Natural killer cell treated with Interleukin-12 subunit alpha and Interleukin-12 subunit beta and Interleukin-15 and Interleukin-18, amount 100 ng/mL, for 72 hours (primary cell): ENCODE measurements at places on chromosomes 6 and 20. TPM values are rescaled to one million over a fixed set of nuclear protein-coding genes. Genes with fewer than 3 reads are reported as not detected.

IER3 gene
- total RNA-seq: 346 TPM

GRCh38 chr6:170040906-170041305 is 250.0 kb downstream of the DLL1 start:
- no peak overlapping the region for H3K4me3 ChIP-seq
- no peaks in the 10 kb centered on the region for H3K36me3 ChIP-seq
- H3K4me1 ChIP-seq: no peaks in the 10 kb centered on the region
- no peak overlapping the region for H3K27ac ChIP-seq
- DNase-seq: no peak

DNA sequence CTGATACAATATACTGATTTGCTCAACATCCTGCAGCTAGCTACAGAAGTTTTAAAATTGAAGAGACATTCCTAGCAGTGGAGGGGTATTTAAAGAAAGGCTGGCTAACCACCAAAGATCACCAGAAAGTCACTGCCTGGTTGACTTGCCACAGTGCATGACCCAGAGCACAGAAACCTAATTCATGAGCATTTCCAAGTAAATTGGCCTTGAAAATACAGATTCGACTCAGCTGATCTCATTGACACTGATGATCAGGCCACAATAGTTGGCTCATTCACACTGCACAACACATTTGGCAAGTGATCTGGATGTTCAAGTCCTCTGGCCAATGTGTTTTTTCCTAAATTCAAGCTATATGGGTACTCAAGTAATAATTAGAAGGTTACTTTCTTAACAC is 13.3 kb upstream of the TDRD6 start:
- H3K4me3 ChIP-seq: no peak overlapping the region
- H3K4me1 ChIP-seq: no peaks in the 10 kb centered on the region
- no peaks in the 10 kb centered on the region for H3K36me3 ChIP-seq
- no peak for DNase-seq
- H3K27ac ChIP-seq: no peak overlapping the region
- peaks cover 2% of the 10 kb centered on the region for H3K27me3 ChIP-seq

GRCh38 chr6:89859744-89860143 is 30.1 kb downstream of the CASP8AP2 start:
- H3K27ac ChIP-seq: peak overlapping the region; percentile 23
- H3K27me3 ChIP-seq: no peaks in the 10 kb centered on the region
- H3K36me3 ChIP-seq: peaks cover 36% of the 10 kb centered on the region
- DNase-seq: no peak
- no peak overlapping the region for H3K4me3 ChIP-seq
- peaks cover 18% of the 10 kb centered on the region for H3K4me1 ChIP-seq

DNA sequence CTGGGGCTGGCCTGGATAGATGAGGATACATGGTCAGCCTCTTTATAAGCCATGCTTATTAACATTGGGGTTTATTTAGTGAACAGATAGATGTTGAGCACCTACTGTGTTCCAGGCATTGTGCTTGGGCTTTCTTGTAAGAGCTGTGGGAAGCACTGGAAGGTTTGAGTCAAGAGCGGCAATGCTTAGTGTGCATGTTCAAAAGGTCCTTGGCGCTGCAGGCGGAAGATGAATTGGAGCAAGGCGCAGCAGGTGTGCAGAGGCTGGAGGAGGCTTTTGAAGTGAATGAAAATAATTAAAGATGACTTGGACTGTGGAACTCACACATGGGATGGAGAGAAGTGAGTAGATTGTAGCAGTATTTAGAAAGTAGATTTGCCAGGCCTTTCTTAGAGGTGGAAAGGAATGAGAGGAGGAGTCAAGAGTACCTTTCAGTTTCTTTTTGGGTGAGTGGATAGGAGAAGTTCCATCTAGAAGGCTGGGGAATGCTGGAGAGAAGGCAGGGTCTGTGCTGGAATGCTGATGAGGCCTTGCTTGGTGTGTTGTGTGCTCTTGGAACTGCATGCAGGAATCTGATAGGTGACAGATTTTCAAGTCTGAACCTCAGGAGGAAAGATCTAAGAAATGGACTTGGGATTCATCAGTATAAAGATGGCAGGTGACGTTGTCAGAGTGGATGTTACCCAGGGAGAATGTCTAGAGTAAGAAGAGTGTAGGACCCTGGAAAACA is 26.4 kb downstream of the SNX9 start:
- H3K36me3 ChIP-seq: peaks cover 14% of the 10 kb centered on the region
- H3K27me3 ChIP-seq: peaks cover 12% of the 10 kb centered on the region
- H3K4me1 ChIP-seq: peaks cover 17% of the 10 kb centered on the region
- DNase-seq: no peak

- no peaks in the 10 kb centered on the region for H3K4me1 ChIP-seq
- H3K36me3 ChIP-seq: no peaks in the 10 kb centered on the region
- H3K27ac ChIP-seq: no peak overlapping the region
- DNase-seq: no peak
These were observed 52.1 kb upstream of the BEND6 start for GRCh38 chr6:56902641-56903464.

- DNase-seq: no peak
- no peaks in the 10 kb centered on the region for H3K4me1 ChIP-seq
- no peak overlapping the region for H3K27ac ChIP-seq
- H3K36me3 ChIP-seq: peaks cover 20% of the 10 kb centered on the region
- H3K4me3 ChIP-seq: no peak overlapping the region
These were observed 18.7 kb downstream of the ASF1A start for GRCh38 chr6:118912646-118913045.

GRCh38 chr6:143732536-143732935 is 54.8 kb downstream of the PHACTR2 start:
- peak overlapping the region; percentile 17 for H3K27ac ChIP-seq
- peaks cover 27% of the 10 kb centered on the region for H3K4me1 ChIP-seq
- H3K36me3 ChIP-seq: no peaks in the 10 kb centered on the region
- peak overlapping the region; percentile 4 for H3K4me3 ChIP-seq

DNA sequence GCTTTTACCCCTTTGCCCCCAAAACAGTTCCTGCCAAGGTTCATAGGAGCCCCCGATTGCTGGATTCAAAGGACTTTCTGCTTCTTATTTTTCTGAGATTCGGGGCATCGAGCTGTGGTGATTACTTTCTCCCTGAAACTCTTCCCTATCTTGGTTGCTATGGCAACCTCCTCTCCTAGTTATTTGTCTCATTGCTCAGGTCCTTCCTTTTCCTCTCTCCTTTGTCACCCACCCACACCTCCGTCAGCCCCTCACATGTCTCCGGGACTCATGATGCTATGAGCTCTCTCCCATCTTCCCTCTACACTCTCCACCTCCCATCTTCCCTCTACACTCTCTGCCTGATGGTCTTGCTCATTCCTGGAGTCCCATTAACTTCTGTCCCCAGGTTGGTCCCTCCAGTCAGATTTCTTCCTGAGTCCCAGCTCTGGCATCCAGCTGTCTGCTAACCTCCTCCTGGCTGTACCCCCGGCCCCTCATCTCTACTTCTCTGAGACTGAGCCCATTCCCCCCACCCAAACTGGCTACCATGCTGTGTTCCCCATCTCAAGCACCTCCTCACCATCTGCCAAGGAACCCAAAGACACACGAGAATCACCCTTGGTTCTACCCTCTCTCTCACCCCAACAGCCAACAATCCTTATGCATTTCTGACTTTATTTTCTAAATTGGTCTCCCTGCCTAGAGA is 30.2 kb upstream of the NNAT start:
- no peak overlapping the region for H3K27ac ChIP-seq
- no peaks in the 10 kb centered on the region for H3K36me3 ChIP-seq
- no peak overlapping the region for H3K4me3 ChIP-seq
- DNase-seq: no peak
- no peaks in the 10 kb centered on the region for H3K27me3 ChIP-seq
- no peaks in the 10 kb centered on the region for H3K4me1 ChIP-seq

GRCh38 chr6:706146-706545 is 13.2 kb upstream of the EXOC2 start:
- no peak for DNase-seq
- peaks cover 8% of the 10 kb centered on the region for H3K27me3 ChIP-seq
- H3K36me3 ChIP-seq: no peaks in the 10 kb centered on the region
- peaks cover 11% of the 10 kb centered on the region for H3K4me1 ChIP-seq
- no peak overlapping the region for H3K27ac ChIP-seq
- no peak overlapping the region for H3K4me3 ChIP-seq

DNA sequence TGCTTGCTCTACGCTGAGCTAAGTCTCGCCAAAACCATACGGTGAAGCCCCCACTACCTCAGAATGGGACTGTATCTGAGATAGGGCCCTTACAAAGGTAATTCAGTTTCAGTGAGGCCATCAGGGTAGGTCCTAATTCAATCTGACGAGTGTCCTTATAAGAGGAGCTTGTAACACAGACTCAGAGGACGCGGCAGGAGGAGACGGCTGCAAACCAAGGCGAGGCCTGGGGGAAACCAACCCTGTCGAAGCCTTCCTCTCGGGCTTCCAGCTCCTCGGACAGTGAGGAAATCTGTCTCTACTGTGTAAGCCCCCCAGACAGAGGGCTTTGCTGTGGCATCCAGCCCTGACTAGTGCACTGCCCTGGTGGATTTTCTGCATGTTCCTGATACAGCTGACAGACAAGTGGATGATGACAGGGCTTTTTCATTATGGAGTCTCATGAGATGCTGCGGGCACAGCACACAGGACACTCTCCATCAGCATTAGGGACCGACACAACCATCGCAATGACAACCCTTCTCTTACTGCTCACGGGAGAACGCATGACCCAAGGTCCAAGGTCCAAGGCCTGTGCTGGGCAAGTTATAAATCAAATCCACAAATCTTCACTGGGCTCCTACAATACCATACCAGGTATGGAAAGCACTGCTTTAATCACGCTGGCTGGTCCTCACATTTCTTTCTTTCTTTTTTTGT is 48.2 kb downstream of the SSR1 start:
- H3K27ac ChIP-seq: no peak overlapping the region
- H3K27me3 ChIP-seq: peaks cover 12% of the 10 kb centered on the region
- H3K36me3 ChIP-seq: no peaks in the 10 kb centered on the region
- DNase-seq: no peak
- H3K4me1 ChIP-seq: peaks cover 8% of the 10 kb centered on the region
- H3K4me3 ChIP-seq: no peak overlapping the region

- DNase-seq: peak; percentile 25
- H3K36me3 ChIP-seq: no peaks in the 10 kb centered on the region
- no peak overlapping the region for H3K4me3 ChIP-seq
- peaks cover 66% of the 10 kb centered on the region for H3K27me3 ChIP-seq
- H3K4me1 ChIP-seq: no peaks in the 10 kb centered on the region
- H3K27ac ChIP-seq: no peak overlapping the region
These were observed 164.3 kb upstream of the MLN start for GRCh38 chr6:33967966-33968724.

TULP1 gene
- not detected for total RNA-seq

- H3K36me3 ChIP-seq: no peaks in the 10 kb centered on the region
- no peaks in the 10 kb centered on the region for H3K4me1 ChIP-seq
- no peak overlapping the region for H3K4me3 ChIP-seq
- no peak for DNase-seq
These were observed 392.9 kb downstream of the GJA1 start for GRCh38 chr6:121828146-121828886.

FKBP1C gene
- not detected for total RNA-seq

GJA1 gene
- not detected for total RNA-seq

PRDM13 gene
- not detected for total RNA-seq

ECT2L gene
- not detected for total RNA-seq

DNA sequence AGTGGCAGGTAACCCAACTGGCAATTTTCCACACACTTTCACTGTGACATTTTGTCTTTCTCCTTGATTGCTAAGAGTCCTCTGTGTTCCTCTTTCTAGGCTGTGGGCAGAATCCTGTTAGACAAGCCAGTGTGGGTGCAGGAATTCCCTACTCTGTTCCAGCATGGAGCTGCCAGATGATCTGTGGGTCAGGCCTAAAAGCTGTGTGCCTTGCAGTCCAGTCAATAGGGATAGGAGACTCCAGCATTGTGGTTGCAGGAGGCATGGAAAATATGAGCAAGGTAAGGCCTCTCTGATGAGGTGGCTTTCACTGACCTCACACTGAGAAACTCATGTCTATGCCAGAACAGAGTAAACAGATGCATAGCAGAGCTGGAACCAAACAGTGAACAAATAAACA is 5.1 kb downstream of the ACAT2 start:
- H3K4me1 ChIP-seq: peaks cover 7% of the 10 kb centered on the region
- no peak for DNase-seq
- peaks cover 40% of the 10 kb centered on the region for H3K36me3 ChIP-seq

CLPSL1 gene
- total RNA-seq: not detected

- H3K36me3 ChIP-seq: no peaks in the 10 kb centered on the region
- H3K27me3 ChIP-seq: peaks cover 18% of the 10 kb centered on the region
- no peak for DNase-seq
- H3K4me3 ChIP-seq: no peak overlapping the region
- no peaks in the 10 kb centered on the region for H3K4me1 ChIP-seq
These were observed 74.5 kb upstream of the SRSF6 start for GRCh38 chr20:43383026-43383795.

SPATS1 gene
- total RNA-seq: not detected

GRCh38 chr6:20669571-20670314 is 135.5 kb downstream of the CDKAL1 start:
- H3K27ac ChIP-seq: peak overlapping the region; percentile 61
- H3K36me3 ChIP-seq: peaks cover 9% of the 10 kb centered on the region
- H3K27me3 ChIP-seq: no peaks in the 10 kb centered on the region
- DNase-seq: no peak

DNA sequence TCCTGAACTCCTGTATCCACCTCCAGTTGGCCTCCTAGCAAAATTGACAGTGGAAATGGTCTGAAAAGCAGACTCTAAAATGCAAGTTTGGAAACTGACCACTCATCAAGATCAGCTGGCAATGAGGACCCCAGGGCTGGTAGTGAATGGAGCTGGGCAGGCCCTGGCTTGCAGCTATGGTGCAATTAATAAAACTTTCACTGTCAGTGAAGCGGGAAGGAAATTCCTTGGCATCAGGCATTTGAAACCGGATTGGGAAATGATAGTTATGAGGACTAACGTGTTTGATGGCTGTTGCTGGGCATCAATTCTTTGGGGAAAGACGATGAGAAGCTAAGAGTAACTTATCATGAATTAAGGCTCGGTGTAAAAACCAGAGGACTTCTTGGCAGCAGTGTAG is 19.1 kb downstream of the SIRPB1 start:
- peaks cover 5% of the 10 kb centered on the region for H3K27me3 ChIP-seq
- no peak overlapping the region for H3K27ac ChIP-seq
- H3K4me3 ChIP-seq: no peak overlapping the region
- H3K36me3 ChIP-seq: no peaks in the 10 kb centered on the region
- no peaks in the 10 kb centered on the region for H3K4me1 ChIP-seq

GRCh38 chr20:32808438-32808837 is 11.3 kb upstream of the MAPRE1 start:
- no peak overlapping the region for H3K4me3 ChIP-seq
- H3K27ac ChIP-seq: no peak overlapping the region
- no peak for DNase-seq
- H3K36me3 ChIP-seq: no peaks in the 10 kb centered on the region
- no peaks in the 10 kb centered on the region for H3K4me1 ChIP-seq

MAFB gene
- 1.6 TPM for total RNA-seq

EYA4 gene
- total RNA-seq: not detected

TXLNB gene
- total RNA-seq: 0.05 TPM

- peak overlapping the region; percentile 96 for H3K27ac ChIP-seq
- H3K4me1 ChIP-seq: peaks cover 20% of the 10 kb centered on the region
- DNase-seq: no peak
- H3K27me3 ChIP-seq: no peaks in the 10 kb centered on the region
- H3K4me3 ChIP-seq: peak overlapping the region; percentile 76
These were observed 9.2 kb downstream of the SLCO4A1 start for GRCh38 chr20:62651285-62652021.

GRCh38 chr6:85262621-85263020 is 187.3 kb upstream of the NT5E start:
- H3K27ac ChIP-seq: no peak overlapping the region
- no peak for DNase-seq
- no peaks in the 10 kb centered on the region for H3K4me1 ChIP-seq
- H3K4me3 ChIP-seq: no peak overlapping the region
- H3K36me3 ChIP-seq: no peaks in the 10 kb centered on the region

PAK5 gene
- total RNA-seq: not detected

MATN4 gene
- total RNA-seq: 1.4 TPM

SLC24A3 gene
- total RNA-seq: not detected
